ENCODE measurements at places on chromosomes 6 and 20.

- no peak for DNase-seq
Observed at GRCh38 chr6:166509193-166509592, 77.3 kb downstream of the RAMACL start.

GRCh38 chr6:148693882-148694484 is 52.8 kb upstream of the UST start:
- DNase-seq: peak; percentile 36

- peak; percentile 91 for DNase-seq
Observed at GRCh38 chr6:26183581-26184366, 96.5 kb downstream of the HFE start.

- no peak for DNase-seq
Observed at GRCh38 chr20:64006902-64007301, 26.0 kb downstream of the PRPF6 start.

DNA sequence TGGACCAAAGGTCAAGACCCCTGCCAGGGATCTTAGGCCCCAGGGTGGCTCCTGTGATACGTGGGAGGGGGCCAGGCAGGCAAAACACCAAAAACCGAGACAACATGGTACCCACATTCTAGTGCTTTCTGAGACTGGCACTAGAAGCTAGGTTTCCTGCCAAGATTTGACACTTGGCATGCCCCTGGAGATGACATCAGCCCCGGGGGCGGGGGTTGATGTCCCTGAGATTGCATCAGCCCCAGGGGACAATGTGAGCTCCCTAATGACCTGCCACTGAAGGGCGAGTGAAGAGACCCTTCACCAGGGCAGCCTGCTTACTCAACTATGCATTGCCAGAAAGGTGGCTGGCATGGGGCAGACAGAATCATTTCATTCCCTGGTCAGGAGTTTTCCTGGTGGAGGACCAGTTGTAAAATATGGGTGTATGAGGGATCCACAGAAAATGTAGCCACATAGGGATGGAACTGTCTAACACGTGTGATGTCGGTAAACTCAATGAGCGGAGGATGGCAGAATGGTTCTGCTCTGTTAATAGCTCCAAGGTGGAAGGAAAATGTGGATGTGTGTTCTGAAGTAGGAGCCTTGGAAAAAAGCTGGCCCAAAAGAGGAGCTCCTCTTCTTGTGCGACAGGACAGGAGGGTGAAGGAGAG is 219.7 kb downstream of the UNC5CL start:
- peak; percentile 34 for DNase-seq

GRCh38 chr20:38888059-38888831 is 38.0 kb upstream of the FAM83D start:
- no peak for DNase-seq

DNA sequence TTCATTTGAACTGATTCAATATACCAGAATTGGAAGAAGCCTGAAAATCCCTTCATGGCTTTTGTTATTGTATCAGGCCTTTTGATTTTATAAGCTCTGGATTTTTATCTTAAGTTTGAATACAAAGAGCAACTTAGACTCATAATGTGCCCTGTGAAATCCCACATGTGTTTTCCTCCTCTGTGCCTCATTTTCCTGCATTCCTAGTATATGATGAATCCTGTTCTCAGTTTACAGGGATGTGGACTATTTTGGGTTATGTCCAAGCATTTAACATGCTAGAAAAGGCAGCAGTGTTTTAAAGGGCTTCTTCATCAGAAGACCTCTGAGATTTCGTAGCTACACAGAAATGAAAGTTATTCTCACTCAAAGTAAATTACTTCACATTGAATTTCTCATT is 455.0 kb downstream of the RFPL4B start:
- DNase-seq: no peak

DNA sequence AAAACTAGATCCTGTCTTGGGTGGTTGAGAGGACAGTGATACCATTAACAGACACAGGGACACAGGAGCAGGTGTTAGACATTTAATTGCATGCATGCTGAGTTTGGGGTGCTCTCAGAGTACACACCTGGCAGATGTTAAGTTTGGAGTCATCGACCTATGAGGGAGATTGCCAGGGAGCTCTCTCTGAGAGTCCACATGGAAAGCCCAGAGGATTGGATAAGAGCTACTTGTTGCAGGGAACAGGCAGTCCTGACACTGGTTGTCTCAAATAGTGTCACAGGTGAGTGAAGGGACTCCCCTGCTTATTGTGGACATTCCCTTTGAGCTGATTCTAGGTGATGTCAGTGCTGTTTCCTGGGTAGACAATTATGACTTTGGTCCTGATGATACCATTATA is 3.1 kb downstream of the ATRN start:
- DNase-seq: no peak

DNA sequence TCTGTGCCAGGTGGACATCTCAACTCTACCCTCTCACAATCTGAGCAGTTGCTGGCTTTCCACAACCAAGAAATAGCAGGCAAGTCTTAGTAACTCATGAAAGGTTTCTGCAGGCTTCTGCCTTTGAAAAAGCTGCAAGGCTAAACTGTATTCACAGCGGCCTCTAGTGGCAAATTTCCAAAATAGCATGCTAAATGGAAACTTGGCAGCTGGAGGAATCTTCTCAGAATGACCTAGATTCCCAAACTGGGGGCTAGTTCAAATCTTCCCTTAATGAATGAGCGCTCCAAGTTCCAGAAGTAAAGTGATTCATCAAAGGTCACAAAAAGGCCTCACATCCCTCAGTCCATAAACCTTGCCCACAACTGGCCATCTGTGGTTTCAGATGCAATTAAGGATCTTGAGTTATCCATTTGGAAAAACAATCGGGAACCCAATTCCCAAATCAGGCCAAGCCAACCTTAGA is 11.9 kb upstream of the CPNE5 start:
- peak; percentile 73 for DNase-seq

DNA sequence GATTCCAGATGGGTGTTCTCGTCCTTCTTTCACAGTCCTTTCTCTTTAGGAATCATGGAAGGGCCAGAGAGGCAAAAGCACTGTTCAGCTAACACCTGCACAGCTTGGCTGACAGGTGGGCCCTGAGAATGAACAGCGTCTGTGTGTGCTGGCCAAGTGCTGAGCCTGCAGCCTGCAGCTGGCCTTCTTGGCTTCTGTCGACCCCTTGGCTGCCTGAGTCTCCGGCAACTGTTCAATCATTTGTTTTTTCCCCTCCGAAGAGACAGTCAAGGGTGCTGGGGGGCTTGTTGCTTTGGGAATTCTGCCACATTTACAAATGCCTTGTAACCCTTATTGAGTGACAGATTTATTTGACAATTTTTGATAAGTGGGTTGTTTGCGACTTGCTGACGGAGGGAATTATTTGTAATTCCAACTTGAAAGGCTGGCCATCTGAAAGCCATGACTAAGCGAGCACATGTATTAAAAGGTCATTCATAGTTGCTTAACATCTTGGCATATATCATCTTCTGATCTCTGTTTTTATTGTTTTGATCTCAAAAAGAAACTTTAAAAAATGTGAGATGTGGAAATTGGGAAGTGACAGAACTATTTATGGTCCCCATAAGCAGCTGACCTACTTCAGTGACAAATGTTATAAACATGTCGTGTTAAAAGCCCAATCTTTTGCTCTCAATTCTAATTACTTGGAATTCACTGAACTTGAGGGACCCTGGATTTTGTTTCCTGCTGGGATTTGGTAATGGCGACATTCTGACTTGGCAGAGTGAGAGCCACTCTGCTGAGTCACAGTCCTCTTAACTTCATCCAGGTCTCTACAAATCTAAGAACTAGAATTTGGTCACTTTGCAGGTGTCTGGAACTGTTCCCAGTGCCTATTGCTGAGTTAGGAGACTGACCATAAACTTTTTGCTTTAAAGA is 41.9 kb upstream of the FERMT1 start:
- no peak for DNase-seq

DNA sequence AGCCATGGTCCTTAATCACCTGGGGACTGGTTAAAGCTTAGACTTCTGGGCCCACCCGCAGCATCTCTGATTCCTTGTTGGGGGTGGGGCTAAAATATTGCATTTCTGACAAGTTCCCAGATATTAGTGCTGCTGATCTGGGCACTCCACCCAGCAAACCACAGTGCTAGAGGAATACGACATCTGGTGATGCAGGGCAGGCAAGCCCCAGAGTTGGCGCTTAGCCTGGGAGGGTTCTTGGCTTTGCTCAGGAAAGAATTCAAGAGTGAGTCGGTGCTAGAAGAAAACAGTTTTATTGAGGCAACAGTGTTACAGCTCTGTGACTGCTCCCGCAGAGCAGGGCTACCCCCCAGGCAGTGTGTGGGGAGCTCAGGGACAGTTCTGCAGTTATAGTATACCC is 210.7 kb downstream of the TFAP2C start:
- no peak for DNase-seq

DNA sequence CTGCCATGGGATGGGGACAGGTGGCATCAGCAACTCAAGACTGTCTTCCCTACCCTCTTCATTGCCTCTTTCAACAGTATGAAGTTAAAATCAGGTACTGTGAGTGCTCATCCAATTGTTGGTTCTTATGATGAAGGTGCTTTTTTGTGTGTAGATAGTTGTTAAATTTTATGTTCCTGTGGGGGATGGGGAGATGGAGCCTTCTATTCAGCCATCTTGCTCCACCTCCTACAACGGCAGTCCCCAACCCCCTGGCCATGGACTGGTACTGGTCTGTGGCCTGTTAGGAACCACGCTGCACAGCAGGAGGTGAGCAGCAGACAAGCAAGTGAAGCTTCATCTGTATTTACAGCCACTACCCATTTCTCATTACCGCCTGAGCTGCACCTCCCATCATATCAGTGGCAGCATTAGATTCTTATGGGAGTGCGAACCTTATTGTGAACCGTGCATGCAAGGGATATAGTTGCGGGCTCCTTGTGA is 47.8 kb upstream of the TOP1 start:
- DNase-seq: no peak

- no peak for DNase-seq
Observed at GRCh38 chr6:31717499-31718222, 2.5 kb downstream of the LY6G6D start.

- no peak for DNase-seq
Observed at GRCh38 chr20:53695797-53696527, 102.3 kb upstream of the ZNF217 start.

- no peak for DNase-seq
Observed at GRCh38 chr6:47447722-47448121, 29.9 kb upstream of the CD2AP start.

- peak; percentile 88 for DNase-seq
Observed at GRCh38 chr6:109406196-109406595, 23.9 kb upstream of the CD164 start.

GRCh38 chr20:32574296-32575226 is 10.6 kb downstream of the NOL4L start:
- DNase-seq: peak; percentile 89

GRCh38 chr6:7647504-7647903 is 57.5 kb downstream of the SNRNP48 start:
- no peak for DNase-seq

GRCh38 chr6:70210462-70210861 is 92.4 kb downstream of the COL9A1 start:
- no peak for DNase-seq

GRCh38 chr6:14921170-14921569 is 324.7 kb upstream of the JARID2 start:
- DNase-seq: peak; percentile 96

DNA sequence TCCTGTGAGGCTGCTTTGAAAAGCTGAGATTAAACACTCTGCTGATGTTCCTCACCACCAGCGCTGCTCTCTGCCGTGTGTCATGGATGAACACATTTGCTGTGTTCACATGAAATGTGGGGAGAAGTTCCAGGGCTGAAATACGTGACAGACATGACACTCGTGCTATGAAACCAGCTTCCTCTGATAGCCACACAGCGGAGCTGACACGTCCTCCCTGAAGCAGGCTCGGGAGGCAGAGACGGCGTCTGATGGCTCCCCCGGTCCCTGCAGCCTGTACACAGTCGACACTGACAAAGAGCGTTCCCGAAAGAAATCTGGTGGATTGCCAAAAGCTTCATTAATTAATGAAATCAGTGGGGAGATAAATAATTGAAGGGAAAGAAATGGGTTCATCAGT is 17.5 kb downstream of the AGPAT4 start:
- no peak for DNase-seq

DNA sequence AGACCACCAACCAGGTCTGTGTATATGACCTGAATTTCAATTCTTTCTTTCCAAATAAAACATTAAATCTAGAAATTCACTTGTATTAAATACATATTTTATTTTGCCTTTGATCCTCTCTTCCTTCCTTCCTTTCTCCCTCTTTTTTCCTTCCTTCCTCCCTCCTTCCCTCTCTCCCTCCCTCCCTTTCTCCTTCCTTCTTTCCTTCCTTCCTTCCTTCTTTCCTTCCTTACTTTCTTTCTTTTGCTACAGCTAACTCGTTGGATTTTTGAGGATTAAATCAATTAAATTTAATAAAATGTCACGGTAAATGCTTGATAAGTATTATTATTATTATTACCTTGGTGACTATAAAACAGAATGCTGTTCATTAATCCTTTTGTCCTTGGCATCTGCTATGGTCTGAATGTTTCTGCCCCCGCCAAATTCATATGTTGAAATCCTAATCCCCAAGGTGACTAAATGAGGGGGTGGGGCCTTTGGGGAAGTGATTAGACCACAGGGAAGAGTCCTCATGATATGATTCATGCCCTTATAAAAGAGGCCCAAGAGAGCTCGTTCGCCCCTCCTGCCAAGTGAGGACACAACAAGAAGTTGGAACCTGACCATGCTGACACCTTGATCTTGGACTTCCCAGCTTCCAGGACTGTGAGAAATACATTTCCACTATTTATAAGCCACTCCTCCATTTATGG is 67.6 kb upstream of the BTBD3 start:
- DNase-seq: peak; percentile 2

- peak; percentile 89 for DNase-seq
Observed at GRCh38 chr6:44010411-44011349, 116.6 kb downstream of the MRPL14 start.

GRCh38 chr20:10367693-10367942 is 66.4 kb downstream of the MKKS start:
- no peak for DNase-seq

DNA sequence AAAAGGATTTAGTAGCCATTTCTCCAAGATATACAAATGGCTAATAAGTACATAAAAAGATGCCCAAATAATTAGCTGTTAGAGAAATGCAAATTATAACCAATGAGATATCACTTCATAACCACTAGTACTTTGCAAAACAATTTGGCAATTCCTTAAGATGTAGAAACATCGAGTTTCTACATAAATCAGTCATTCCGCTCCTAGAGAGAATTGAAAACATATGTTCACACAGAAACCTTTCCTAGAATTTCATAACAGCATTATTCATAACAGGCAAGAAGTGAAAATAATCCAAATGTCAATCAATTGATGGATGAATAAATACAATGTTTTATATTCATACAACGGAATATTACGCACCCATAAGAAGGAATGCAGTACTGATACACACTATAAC is 20.5 kb upstream of the NT5E start:
- DNase-seq: no peak

GRCh38 chr6:170087941-170088581 is 202.8 kb downstream of the DLL1 start:
- DNase-seq: peak; percentile 69

GRCh38 chr6:30465595-30466306 is 23.6 kb upstream of the HLA-E start:
- peak; percentile 64 for DNase-seq

All from suppressor macrophage treated with lipopolysaccharide for 1 hour (primary cell).